ENCODE measurements at places on chromosomes 5 and 9.

DNA sequence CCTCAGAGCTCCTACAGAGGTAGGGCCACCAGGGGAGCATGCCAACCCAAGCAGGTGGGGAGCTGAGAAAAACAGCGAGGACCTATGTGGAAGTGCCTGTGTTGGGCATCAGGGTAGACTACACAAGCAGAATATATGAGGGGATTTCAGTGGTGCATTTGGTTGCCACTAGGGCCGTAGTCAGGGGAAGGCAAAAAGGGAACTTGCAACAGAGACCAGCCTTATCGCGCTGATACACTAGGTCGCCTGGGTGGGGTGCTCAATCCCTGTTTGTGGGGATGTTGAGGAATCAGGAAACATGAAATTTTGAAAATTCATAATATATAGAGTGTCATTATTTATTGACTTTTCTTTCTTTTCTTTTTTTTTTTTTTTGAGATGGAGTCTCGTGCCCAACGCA, 370.9 kb upstream of the PRR16 start:
- DNase-seq = peak; percentile 16

DNA sequence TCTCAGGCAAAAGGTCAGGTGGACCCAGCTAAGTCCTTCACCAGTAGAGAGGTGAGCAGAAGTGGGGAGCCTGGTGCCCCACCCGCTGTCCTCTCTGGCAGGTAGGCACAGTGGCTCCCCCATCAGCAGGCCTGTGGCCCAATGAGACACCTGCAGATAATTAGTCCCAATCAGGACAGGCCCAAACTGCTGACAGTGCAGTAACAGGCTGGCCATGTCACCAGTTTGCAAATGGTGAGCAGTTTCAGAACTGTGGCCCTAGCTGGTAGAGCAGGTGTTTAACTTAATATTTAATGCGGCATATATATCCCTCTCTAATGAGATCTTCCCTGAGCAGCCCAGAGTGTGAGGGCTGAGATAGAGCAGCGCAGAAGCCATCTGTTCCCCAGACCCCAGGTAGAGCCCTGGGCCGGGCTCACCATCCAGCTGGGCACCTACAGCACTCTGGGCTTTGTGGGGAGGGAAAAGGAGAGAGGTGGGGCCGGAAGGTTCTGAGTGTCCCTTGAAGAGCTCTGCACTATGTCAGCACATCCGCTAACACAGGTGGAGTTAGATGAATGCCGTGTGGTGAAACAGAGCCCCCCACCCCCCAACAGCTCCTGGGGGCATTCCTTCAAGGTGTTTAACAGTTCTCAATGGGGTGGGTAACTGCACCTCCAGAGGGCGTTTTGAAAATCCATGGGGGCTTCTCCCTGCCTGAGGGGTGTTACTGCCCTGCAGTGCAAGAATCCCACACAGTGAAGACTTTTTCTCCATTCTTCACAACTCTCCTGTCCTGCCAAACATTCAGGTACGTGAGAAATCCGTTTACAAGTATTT, 120.5 kb downstream of the PAX5 start:
- DNase-seq = no peak

- DNase-seq = peak; percentile 45
These were observed 125.3 kb downstream of the DPYSL3 start for GRCh38 chr5:147384346-147385193.

DNA sequence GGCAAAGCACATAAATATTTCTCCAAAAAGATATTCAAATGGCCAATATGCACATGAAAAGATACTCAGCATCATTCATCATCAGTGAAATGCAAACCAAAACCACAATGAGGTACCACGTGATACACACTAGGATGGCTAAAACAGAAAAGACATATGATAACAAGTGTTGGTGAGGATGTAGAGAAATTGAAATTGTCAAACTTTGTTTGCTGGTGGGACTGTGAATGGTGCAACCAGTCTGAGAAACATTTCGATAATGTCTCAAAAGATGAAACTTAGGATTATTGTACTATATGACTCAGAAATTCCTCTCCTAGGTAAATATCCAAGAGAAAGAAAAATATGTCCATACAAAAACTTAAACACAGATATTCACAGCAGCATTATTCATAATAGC, 8.6 kb upstream of the LHFPL2 start:
- no peak for DNase-seq

DNA sequence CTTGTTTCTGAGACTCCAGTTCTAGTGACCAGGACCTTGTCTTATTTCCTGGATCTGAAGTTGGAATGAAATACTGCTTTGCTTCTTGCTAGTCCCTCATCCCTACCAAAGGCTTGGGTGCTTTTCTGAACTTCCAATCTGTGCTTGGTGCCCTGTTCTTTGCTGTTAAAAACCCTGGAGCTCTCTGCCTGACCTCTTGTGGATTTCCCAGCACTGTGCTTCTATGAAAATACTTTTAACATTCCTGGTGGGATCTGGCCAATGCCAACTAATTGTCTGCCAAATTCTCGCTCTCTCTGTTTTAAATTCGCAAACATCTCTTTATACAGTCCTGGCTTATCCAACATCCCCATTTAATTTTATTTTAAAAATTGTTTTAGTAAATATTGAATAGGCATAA, 26.7 kb upstream of the CSNK1G3 start:
- no peak for DNase-seq

DNA sequence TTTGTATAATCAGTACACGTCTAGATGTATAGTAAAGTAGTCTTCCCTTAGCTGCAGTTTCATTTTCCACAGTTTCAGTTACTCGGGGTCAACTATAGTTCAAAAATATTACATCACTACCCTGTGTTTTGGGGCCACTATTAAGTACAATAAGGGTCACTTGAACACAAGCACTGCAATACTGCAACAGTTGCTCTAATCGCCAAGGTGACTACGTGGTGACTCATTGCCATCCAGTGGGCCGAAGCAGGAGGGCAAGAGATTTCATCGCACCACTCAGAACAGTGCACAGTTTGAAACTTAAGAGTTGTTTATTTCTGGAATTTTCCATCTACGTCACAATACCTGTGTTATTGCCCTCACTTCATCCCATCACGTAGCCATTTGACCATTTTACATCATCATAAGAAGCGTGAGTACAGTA, at the start of gene ARL14EPL:
TSS of gene ARL14EPL (plus strand) at position 379 of the 424 bp plus-strand sequence. CDS start 18,994 bp downstream, outside the sequence.
- DNase-seq = peak; percentile 18

DNA sequence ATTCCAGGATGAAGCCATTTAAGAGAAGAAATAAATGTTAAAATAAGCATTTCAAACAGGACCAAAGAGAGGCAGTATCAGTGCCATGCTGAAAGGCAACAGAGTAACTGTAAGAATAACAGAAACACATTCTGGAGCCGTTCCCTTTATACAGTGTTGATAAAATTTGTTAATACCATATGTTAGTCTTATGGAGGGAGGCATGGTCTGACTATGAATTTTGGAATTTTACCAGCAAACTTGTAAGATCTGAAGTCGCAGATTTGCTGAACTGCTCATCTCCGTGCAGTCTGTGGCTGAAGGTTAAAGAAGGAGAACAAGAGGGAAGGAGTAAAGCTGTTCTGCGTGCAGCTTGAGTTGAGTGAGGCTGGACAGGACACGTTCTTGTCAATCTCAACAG, 508.4 kb downstream of the NFIB start:
- DNase-seq = no peak

GRCh38 chr9:113388833-113389232, 12.0 kb upstream of the HDHD3 start:
- no peak for DNase-seq

DNA sequence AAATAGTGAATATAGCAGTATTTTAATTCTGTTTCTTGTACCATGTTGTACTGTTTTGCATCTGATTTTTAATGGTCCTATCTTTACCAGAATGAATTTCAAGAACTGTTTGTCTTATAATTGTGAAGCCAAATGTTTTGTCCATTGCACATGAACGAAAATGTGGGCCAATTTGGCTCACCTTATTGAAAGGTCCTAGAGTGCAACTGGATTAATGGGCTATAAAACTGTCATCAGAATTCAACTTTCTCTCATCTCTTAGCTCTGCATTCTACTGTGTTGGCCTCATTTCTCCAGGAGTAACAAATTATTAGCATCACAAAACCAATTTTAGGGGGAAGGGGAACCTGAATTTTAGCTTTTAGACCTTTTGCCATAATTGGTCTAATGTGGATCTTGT, 179.4 kb upstream of the NUDT12 start:
- no peak for DNase-seq

DNA sequence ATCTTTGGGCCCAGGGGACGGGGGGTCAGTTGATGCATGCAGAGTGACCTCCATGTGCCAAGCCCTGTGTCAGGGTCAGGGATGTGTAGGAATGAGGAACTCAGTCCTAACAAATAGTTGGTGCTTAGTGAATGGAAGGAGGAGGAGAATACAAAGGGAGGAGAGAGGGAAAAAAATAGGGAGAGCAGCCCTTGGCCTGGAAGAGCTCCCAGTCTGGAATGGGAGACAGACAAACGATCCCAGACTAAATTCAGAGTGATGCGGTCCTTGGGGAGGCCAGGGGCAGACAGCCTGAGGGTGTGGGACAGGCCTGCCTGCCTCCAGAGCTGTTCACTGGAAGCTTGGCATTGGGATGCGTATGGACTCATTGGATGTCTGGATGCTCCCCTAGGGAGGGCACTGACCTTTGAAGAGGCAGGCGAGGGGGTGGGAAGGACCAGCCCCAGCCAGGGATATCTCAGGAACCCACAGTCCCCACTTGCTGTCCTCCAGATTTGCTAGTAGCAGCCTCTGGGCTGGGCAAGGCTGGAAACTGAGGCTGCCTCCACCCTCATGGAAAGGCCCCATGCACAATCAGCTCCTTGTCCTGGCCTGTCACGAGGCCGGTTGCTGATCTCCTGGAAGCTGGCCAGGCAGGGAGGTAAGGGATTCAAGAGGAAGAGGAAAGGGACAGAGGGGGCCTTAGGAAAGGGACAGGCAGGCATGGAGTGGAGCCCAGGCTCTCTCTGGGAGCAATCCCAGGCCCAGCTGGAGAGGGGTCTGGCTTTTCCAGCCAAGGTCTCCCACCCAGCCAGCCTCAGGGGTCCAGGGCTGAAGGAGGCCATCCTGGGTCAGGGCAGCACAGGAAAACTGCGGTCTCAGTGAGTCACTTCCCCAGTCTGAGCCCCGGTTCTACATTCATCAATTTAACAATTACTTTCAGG, 69.0 kb upstream of the GGTA1 start:
- DNase-seq = no peak

GRCh38 chr5:95669540-95669939, 13.3 kb downstream of the SPATA9 start:
- DNase-seq = no peak

- peak; percentile 70 for DNase-seq
These were observed at the start of gene ANKRD18A for GRCh38 chr9:38620483-38621433. ANKRD18A (minus strand) TSS chr9:38620596; CDS start chr9:38620285, 311 bp downstream.

DNA sequence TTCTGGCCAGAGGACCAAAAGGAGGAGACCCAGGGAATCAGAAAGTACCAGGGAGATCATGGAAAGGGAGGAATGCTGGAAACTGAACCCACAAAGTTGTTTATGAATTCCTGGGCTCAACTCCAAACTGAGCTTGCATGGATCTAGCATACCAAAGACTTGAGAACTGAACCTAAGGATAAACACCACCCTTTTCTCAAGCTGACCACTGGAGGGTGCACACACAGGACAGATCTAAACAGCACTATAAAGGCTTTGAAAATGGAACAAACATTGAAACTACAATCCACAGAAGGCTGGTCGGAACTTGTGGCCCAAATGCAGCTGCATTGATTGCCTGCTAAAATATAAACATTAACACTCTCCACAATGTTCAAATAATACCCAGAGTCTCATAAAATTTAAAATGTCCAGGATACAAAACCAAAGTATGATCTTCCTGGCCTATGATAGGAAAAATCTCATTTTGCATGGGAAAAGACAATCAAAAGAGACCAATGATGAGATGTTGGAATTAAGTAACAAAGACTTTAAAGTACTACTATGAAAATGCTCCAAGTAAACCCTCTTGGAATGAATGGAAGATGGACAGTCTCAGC, 15.6 kb upstream of the IRF1 start:
- peak; percentile 67 for DNase-seq

DNA sequence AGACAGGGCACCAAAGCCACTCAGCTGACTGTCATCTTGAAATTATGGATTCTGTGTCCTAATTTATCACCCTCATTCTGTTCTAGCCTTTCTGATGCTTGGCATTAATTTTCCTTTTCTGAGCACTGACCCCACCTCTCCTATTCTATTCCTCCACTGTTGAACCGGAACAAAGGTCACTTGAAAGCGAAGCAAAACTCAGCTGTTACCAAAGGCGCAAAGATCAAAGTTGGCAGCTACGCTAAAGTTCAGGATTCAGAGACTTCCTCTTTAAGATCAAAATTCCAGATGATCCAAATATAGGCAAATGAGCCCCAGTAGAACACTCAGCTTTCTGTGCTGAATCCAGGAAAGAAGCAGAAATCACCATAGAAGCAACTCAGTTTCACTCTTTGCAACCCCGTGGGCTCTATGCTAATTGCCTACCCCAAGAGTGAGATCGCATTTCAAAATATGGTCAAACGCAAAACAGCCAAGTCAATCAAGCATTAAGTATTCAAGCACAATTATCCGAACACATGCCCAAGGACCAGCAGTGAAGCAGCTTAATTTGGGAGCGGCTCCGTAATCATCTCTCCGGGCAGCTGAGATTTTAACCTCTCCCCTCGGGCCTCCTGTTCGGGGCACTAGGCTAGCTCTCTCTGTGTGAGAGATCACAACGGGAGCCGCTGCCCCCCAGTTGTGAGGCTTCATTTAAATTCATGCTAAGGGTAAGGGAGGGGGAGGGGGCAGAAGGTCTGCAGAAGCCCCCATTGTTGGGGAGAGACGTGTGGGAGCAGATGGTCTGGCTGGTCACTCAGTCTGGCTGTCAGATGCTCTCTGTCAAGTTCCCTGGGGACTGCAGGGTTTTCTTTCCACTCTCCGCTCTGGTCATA, 288.6 kb downstream of the ELAVL2 start:
- no peak for DNase-seq

GRCh38 chr5:119360905-119361593, 5.2 kb downstream of the TNFAIP8 start:
- DNase-seq = no peak

DNA sequence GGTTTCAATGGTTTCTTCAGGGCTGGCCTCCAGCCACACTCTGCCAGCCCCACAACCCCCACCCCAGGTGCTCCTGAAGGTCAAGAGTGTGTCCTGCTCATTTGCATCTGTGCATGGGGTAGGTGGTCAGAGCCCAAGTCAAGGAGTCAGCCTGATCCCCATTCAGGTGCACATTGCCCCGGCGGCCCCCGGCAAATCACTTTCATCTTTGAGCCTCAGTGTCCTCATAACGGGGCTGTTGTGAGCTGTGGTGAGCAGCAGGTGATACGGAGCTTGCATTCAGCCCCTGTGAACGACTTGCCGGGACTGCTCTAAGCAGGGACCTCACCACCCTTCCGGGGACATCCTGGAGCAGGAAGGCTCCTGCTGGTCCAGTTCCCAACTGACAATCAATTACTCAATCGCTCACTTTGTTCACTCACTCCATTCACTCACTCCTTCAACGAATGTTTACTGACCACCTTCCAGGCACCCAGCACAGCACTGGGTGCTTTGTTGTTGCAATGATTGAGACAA, 93.2 kb upstream of the CPEB4 start:
- DNase-seq = no peak

GRCh38 chr5:162852134-162852533, 585.3 kb upstream of the CCNG1 start:
- DNase-seq = no peak

GRCh38 chr5:73856997-73857396, 231.0 kb downstream of the ARHGEF28 start:
- DNase-seq = no peak

GRCh38 chr9:26723486-26723885, 169.1 kb downstream of the CAAP1 start:
- peak; percentile 37 for DNase-seq
